ENCODE measurements at places on chromosomes 12 and 14.

- DNase-seq = no peak
Measured at GRCh38 chr12:33006106-33006505, 109.5 kb upstream of the PKP2 start.

DNA sequence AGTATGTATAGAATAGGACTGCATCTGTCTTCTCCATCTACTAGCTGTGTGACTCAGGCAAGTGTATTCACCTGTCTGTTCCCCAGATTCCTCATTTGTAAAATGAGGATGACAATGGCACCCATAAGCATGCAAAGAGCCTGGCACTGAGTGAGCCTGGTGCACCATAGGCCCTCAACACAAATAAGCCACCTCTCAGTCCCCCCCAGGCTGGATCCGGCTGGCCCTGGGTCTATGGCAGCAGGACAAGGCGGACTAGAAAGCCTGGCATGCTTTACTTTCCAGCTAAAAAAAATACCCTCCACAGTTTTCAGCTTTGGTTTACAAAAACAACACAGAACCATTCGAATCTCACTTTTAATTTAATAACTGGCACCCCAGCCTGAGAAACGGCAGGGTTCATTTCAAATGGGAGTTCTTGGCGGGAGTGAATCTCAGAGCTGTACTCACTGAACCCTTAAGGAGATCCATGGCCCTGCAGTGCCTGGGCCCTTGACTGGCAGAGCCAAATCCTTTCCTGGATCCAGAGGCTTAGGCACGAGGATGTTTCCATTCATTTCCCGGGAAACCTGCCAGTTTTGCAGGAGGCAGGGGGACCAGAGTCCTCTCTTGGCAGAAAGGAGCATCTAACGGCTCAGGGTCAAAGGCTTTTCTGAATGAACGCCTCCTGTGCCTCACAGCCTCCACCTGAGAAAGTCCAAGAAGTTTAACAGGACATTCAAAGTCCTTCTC lies 17.7 kb downstream of the SYNE3 start:
- DNase-seq = peak; percentile 46

DNA sequence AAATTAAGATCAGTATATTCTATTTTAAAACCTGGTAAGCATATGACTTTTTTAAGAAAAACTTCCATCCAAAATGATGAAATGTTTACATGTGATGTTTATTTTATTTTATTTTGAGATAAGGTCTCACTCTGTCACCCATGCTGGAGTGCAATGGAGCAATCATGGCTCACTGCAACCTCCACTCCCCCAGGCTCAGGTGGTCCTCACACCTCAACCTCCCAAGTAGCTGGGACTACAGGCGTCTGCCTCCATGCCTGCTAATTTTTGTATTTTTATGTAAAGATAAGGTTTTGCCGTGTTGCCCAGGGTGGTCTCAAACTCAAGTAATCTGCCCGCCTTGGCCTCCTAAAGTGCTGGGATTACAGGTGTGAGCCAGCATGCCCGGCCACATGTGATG lies 141.8 kb downstream of the ZFP36L1 start:
- no peak for DNase-seq

- peak; percentile 94 for DNase-seq
Measured at GRCh38 chr14:64788706-64789105, 84.5 kb downstream of the PLEKHG3 start.

DNA sequence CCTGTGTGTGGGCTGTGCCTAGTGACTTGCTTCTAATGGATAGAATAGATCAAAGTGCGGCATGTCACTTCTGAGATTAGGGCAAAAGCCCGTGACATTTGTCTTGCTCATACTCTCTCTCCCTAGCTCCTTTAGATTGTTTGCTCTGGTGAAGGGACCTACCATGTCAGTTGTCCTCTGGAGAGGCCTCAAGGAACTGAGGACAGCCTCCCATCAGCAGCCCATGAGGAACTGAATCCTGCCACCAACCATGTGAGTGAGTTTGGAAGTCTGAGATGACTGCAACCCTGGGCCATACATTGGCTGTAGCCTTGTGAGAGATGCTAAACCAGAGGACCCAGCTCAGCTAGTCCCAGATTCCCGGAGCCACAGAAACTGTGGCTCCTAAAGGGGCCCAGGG lies 101.6 kb upstream of the ESRRB start:
- DNase-seq = no peak

DNA sequence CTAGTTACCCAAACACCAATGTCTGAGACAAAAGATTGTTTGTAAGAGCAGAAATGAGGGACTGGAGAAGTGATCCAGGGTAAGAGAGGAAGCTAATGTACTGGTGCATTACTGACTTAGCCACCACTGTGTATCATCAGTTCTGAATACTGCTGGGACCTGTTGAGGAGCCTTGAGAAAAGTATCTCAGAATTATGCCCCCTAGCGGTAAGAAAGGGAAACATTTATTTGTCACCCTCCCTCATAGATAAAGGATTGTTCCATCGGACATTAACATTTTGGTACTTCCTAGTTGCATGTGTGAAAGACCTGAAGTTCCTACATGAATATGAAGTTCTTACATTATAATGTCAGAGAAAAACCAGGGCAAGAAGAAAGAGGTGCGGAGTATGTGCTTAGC lies 612.5 kb downstream of the FSCB start:
- DNase-seq = no peak

- no peak for DNase-seq
Measured at GRCh38 chr14:103064436-103064835, 7.1 kb upstream of the CDC42BPB start.

GRCh38 chr12:49948866-49949845 lies 1.4 kb upstream of the AQP2 start:
- no peak for DNase-seq

DNA sequence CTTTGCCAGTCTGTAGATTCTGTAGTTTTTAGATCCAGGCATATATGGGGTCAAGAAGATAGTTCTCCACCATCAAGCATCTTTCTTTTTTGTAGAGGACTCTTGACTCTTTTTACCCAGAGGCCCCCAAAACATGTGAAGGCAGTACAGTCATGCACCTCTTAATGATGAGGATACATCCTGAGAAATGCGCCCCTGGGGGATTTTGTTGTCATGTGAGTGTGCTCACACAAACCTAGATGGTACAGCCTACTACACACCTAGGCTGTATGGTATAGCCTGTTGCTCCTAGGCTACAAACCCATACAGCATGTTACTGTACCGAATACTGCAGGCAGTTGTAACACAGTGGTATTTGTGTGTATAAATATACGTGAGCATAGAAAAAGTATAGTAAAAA lies 23.0 kb downstream of the EVL start:
- no peak for DNase-seq

DNA sequence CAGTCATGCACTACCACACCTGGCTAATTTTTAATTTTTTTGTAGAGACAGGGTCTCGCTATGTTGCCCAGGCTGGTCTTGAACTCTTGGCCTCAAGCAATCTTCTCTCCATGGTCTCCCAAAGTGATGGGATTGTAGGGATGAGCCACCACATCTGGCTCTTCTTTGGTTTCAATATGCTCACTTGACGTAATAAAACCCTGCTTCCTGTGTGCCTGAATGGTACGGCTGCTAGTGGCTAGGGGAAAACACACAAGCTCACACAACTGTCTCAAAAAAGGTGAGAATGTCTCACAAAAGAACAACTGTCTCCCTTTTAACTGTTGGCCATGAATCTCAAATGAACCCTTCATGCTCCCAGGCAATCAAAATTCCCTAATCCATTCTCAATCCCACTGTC lies 15.0 kb downstream of the C1S start:
- no peak for DNase-seq

DNA sequence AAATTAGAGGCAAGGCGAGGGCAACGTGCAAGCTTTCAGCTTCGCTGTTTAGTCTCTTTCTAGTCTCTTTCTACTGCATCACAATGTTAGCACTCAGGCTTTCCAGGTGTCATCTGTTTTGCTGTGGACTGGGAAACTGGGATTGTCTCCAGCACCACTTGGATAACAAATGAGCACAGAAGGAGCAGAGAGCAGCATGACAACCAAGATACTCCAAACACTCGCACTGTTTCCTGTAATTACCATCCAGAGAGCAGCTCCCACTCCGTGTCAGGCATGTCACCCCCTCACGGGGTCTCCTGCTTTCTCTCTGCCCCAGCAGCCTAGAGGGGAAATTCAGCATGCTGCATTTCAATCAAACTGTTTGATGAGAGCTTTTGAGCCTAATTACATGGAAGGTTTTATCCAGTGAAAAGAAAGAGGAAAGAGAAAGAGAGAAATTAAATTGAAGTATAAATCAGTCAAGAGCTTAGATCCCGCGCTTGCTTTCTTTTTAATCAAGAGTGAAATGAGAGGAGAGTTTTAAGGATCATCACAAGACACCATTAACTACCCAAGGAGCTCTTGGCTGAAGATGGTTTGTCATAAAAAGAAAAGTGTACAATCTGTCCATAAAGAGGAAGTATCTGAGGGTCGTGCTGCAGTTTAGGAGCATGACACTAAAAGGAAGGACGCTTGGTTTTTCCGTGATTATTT lies 917.7 kb downstream of the DIO2 start:
- no peak for DNase-seq

DNA sequence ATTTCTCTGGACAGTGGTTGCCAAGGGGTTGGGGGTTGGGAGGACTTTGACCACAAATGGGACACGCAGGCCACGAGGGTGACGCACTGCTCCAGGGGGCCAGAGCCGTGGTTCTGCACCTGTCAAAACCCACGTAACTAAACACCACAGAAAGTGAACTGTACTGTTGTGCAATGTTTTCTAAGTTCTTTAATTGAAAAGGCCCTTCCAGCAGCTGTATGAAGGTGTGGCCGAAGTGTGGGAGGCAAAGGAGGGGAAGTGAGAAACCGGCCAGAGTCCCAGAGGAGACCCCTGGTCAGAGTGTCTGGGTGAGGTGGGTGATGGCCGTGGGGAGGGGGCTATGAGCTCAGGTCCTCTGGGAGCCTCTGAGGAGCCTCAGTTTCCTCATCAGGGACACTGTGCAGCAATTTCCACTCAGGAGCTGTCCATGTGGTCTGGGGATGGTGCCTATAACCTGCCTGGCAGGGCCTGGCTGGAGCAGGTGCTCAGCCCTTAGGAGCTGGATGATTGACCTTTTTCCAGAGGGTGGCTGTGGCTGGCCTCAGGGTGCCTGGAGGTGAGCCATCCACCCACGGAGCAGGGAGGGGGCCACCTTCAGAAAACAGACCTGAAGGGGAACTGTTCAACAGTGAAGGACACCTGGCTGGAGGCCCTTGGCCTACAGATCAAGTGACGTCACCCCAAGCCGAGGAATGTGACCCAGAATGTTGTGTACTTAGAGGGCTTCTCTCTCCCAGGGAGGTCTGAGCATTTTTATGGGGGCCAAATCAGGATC lies 9.8 kb upstream of the BDKRB2 start:
- no peak for DNase-seq

GRCh38 chr14:29927376-29928116 lies at the start of gene PRKD1:
Gene PRKD1, minus strand, starts transcription at chr14:29927847.
- peak; percentile 68 for DNase-seq

DNA sequence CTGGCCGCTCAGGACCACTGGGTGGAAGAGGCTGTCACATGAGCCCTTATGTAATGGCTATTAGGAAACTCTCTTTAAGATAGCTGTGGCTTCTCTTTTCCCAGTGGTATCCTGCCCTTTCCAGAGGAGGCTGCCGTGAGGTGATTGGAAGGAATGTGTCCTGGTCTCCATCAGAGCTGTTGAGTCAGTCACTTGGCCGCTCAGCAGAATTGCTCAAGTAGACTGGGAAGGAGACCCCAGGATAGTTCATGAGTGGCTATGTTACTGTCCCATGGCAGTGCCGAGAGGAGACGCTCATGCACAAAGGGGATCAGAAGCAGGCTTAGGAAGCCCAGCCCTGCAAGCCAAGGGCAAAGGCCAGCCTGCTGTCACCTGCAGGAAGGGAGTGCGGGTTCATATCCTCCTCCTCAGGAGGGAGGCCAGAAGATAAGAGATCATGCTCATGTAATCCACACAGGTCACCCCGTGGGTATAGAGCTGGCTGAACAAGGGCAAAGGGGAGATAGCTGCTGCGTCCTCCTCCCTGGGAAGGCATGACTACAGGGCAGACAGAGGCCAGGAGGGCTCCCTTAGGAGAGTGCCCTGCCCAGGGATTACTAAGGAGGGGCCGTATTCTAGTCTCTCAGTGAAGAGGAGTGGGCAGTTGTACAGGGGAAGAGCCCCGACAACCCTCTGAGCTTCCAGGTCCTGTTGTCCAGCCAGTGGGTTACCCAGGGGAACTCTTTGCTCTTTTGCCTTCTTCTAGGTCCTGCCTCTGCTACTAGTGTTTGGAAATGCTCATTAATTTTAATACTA lies 137.0 kb upstream of the MAX start:
- peak; percentile 97 for DNase-seq

DNA sequence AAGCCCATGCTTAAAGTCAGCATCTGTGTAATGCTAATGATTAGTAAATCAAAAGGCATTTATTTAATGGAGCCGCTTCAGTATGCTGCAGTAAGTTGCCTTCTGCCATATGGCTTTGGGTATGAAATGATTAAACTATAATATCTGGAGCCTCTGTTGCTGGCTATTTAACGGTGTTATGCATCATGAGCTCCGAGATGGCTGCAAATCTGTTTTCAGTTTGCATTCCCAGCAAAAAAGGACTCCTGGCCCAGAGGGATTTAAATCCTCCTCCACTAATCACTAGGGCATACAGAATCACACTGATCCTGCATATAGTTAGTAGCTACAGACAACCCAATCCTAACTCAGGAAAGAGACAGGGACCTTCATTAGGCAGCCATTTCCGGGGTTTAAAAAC lies 171.5 kb upstream of the EEA1 start:
- no peak for DNase-seq

DNA sequence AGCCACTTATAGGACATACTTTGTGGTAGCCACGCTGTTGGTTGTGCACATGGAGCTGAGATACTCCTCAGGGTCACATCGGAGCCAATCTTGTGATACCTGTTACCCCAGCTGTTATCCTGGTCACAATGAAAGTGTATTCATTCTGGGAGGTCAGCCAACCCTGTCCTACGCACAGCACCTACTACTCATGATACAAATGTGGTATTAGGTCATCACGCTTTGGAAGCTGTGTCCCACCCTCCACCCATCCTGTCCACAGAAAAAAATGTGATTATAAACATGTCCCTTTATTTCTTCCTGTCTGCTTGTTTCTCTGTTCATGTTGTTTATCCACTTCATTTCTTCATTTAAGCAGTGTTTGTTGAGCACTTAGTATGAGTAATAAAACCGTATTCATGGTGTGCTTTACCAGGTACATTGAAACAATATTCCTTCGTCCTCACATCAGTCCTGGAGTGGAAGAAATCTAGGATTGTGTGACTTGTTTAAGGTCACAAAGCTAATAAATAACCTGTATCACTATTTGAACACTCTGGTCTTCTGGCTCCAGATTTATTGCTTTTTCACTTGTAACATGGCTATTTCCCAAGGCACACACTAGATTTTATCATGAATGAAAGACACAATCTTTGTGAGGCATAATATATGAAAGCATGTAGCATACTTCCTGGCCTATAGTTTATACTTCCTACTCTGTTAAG lies 73.1 kb downstream of the DERA start:
- peak; percentile 27 for DNase-seq

DNA sequence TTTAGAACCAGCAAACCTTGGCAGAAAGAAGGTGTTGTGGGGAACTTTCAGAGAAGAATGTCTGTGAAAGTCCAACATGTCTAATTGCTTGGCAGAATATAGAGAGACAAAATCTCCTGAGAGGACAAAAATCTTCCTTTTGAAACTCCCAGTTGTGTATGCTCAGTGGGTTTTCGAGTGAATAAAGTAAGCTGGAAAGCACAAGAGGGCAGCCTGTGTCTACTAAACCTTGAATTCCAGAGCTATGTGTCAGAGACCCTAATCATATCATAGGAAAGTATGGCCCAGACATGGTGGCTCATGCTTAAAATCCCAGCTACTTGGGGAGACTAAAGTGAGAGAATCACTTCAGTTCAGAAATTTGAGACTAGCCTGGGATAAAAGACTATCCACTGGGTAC lies 661.2 kb downstream of the SLC16A7 start:
- peak; percentile 88 for DNase-seq

Measured in fibroblast of the aortic adventitia (primary cell).